ENCODE measurements at places on chromosomes 1 and 21.

DNA sequence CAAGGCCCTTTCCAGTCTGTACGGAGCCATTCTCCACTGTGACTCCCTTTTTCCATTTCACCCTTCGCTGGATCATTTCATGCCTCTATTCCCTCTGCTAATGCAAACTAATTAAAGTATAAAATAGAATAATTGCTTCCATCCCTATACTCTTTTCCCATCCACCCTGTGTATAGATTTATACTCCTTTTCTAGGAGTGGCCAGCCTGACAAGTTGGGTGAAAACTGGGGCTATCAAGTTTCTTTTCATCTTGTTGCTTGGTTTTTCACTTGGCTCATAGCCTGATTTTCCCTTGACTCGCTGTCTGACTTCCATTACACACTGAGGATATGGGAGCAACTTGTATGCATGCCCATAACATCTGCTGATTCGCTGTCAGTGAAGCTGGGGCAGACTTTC, 107.0 kb downstream of the PLXNA2 start:
- DNase-seq, result no peak

- DNase-seq, result no peak
Observed at GRCh38 chr1:220872296-220872695, 6.9 kb upstream of the HLX start.

DNA sequence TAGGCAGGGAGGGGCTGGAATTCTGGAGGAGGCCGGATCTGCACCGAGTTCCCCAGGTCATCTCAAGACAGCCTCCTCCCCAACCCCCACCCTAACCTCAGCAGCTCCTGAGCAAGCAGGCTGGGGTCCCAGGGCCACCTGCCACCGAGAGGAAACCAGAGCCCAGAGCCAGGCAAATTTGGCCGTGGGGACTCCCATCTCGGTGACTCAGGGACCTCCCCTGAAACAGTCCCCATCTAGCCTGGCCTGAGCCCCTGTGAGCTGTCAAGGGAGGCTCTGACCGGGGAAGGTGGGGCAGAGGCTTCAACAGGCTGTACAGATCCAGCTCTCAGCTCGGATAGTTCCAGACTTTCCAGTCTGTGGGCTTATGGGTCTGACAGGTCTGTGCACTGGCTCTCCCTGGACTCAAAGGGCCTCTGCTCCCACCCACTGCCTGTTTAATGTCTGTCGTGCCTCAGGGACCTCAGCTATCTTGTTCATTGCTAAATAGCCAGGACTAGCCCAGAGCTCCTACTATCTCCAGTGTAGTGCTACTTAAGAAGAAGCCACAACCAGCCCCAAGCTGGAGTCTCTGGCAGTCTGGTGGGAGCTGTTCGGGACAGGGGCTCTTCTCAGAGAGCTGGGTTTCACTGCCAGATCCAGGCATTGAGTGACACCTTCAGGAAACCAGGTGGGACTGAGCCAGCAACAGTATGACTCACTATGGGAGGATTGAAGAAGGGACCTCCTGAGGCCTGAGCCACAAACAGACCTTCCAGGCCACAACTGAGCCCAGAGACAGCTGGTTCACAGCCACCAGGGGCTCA, 25.6 kb downstream of the MATN1 start:
- no peak for DNase-seq

DNA sequence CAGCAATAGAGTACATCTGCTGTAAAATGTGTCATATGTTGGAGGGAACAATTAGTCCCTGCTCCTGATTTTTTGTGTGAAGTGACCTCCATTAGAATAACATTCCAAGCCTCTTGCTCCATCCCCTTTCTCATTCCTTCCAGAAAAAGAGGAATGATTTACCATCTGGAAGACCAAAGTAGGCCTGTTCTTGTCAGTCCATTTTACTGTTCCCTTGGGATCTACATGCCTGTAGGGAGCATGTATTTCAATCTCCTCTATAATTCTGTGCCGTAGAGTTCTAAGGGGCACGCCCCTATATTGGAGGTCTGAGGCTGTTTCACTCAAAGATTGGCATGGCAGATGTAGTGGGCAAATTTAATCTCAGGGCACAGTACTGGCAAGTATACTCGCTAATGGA, 48.8 kb upstream of the MAN1A2 start:
- DNase-seq, result no peak

DNA sequence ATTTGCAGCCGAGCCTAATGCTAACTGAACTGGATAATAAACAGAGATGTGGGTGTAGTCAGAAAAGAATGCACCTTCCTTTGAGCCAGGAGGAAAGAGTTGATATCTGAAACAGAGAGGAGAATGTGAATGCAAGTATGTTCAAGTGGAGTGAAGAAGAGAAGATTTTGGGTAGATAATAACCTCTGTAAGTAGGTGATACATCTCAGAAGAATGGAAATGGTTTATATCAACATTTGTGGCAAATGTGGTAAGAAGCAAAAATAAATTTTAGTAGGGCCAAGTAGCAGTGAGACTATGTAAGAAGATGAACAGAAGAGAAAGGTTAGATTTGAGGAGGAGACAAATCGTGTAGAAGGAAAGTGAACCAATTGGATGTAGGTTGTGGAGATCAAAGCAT, 1.7 kb upstream of the DNTTIP2 start:
- DNase-seq, result no peak

DNA sequence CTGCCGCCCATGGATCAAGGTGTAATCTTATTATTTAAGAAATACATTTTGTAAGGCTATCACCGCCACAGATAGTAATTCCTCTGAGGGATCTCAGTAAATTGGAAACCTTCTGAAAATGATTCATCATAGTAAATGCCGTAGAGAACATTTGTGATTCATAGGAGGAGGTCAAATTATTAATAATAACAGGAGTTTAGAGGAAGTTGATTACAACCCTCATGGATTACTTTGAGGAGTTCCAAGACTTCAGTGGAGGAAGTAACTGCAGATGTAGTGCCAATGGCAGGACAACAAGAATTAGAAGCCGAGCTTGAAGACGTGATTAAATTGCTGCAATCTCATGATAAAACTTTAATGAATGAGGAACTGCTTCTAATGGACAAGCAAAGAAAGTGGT, 280.1 kb downstream of the PTPRC start:
- DNase-seq, result no peak

DNA sequence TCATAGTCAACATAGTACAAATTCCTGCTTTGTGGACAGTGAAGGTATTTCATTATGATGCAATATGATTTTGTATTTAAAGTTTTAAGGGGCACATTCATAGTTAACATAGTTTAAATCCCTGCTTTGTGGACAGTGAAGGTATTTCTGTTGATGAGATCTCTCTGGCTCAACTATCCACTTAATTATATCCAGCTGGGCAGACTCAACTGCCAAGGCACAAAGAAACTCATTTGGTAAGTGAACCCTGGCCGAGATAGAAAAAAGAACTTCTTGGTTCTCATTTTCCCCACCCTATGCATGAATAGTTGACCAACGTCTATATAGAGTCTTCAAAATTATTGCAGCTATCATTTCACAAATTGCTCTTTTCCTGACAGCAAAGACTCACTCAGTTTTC, 1194.6 kb downstream of the NCAM2 start:
- no peak for DNase-seq

GRCh38 chr21:45411810-45412206, 6.8 kb downstream of the COL18A1 start:
- no peak for DNase-seq

GRCh38 chr1:202224453-202224852, 30.9 kb downstream of the LGR6 start:
- no peak for DNase-seq

GRCh38 chr1:42043811-42044210, 109.4 kb upstream of the GUCA2B start:
- no peak for DNase-seq

DNA sequence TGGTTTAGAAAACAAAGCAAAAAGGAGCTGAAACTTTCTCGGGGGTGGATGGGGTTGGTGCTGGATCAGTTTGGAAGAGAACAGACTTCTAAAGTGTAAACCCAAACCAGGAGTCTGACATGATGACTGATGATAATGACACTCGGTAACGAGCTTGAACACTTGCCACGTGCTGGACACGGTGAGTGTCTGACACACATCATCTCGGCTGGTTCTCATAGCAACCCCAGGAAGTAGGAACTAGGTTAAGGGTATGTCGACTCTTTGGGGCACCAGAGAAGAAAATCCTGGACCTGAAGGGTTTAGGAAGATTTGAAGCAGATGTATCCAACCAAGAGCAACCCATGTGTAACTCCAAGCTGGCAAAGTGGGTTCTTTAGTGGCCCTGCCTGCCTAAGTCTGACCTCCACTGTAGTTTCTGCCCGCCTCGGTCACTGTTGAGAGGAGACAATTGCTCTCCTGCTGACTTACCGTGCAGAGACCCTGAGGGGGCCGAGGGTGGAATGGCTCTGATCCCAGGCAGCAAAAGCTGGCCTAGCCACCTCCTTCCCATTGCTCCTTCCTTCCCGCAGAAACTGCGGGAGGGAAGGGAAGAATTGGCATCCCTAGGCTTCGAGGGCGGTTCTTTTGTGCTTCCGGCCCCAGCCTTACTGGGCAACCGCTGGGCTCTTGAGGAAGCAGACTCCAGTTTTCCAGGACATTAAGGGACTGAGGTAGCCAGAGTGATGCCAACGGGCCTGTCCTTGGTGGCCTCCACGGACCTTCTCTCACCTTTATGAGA, 156.0 kb downstream of the TOMM20 start:
- DNase-seq, result no peak

DNA sequence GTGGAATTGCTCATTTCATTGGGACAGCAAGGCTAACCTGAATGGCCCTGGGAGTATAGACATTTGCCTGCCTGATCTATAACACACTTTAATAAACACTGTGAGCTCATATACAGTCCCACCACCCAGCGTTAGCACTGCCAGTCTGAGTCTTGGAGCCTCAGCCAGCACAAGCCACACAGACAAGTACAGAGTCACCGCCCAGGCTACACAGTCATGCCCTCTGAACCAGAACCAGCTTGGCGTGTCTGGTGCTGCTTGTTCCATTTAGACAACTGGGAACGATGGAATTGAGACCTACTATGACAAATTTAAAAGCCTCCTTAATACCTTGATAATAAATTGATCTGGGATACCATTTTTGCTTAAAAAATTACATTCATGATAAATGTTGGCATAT, 31.6 kb downstream of the NID1 start:
- DNase-seq, result no peak

All from stimulated activated CD4-positive, alpha-beta T cell treated with anti-CD3 and anti-CD28 coated beads, Interleukin-2, amount 100 ng/mL, for 24 hours (primary cell).